ENCODE measurements at places on chromosomes 2 and 18.
A peak's percentile ranks its signal among the peaks of the same experiment; 100 is the strongest.

GRCh38 chr2:3108710-3109702, 268.6 kb downstream of the EIPR1 start:
- DNase-seq = no peak

DNA sequence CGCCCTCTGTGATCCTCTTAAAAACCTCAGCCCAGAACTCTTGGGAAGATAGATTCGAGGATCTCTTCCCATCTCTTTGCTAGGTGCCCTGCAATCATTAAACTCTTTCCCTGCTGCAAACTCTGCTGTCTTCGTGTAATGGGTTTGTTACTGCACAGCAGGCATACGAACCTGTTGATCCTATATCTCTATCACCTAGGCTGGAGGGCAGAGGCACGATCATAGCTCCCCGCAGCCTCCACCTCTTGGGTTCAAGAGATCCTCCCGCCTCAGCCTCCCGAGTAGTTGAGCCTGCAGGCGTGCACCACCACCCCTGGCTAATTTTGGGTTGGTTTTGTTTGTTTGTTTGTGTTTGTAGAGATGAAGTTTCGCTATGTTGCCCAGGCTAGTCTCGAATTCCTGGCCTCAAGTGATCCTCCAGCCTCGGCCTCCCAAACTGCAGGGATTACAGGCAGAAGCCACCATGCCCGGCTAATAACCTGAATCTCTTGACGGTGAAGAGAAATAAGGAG, 493 bp upstream of the BBS5 start:
- no peak for DNase-seq

DNA sequence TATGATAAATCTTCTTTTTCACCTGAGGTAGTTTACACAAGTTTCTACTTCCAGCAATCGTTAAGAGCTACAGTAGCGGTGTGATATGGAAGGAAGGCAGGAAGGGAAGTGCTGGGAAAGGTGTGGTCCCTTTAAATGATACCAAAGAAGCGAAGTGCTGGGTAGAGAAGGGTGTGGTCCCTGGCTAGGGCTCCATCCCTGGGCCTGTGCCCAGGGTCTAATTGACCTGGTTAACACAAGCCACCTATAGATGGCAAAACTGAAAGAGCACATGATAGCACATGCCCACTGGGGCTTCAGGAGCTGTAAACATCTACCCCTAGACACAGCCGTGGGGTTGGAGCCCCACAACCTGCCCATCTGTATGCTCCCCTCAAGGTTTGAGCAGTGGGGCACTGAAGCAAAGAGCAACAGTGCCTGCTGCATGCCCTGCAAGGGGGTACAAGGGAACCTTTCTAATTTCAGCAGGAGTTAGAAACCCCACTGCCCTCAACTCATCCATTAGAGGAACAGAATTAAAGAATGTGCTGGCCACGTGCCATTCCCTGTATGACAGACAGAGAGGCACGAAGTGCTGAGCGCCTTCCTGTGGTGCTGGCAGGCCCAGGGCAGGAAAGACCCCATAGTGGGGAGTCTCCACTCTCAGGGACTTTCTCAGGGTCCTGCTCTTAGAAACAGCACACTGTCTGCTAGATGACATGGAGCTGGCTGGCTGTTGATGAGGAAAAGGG, 153.1 kb upstream of the LMAN1 start:
- no peak for DNase-seq

DNA sequence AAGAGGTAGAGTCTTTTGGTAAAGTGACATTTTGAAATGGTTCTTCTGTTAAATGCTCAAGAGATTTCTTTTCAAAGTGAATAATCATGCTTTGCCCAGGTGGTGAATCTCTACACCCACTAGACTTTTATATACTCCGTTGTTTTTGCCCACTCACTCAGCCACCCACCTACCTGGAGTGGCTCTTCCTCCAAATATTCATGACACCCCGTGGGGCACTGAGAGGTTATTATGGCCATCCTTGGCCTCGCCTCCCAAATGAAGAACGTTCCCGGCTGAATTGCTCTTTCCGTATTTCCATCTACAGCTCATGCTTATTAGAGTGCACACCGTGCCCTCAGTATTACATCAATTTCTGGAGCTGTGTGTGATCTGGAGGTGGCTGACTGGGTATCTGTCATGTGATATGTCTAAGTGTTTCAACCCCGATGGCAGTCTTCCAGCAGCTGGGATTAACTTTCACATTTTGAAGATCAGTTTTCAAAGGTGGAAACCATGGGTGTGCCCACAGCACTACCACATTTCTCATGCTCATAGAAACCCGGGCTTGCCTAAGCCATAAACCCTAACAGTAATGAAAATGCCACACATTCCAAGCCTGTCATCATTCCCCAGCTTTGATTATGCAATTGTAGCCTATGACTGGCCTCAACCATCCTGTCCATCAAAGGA, 406.6 kb upstream of the MMADHC start:
- peak; percentile 6 for DNase-seq

DNA sequence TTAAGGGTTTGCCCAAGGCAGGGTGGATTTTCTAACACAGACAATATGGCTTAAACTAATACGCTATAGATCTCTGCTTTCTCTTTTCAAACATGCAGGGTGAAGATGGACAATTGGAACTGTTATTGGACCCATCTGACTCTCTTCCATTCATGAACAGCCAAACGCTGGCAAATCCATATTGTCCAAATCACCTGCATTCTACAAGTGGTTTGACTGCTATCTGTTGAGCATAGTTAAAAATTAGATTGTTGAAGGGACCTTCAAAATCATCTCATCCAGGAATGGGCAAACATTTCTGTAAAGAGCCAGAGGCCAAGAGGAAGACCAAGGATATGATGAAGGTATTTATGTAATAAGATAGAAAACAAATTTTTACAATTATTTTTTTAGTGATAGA, 65.6 kb downstream of the EPHA4 start:
- DNase-seq = no peak

DNA sequence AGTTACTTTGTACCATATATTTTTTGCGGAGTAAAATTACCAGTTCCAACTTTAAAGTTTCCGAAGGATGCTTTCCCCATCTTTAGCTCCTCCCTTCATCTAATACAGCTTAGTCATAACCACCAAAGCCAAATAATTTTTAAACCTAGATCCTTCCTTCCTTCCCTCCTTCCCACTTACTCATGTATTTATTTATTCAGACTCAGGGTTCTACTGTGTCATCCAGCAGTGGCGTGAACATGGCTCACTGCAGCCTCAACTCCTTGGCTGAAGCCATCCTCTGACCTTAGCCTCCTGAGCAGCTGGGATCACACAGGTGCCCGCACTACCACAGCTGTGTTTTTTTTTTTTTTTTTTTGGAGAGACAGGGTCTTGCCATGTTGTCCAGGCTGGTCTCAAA, 4.4 kb downstream of the LPIN2 start:
- DNase-seq = peak; percentile 39

DNA sequence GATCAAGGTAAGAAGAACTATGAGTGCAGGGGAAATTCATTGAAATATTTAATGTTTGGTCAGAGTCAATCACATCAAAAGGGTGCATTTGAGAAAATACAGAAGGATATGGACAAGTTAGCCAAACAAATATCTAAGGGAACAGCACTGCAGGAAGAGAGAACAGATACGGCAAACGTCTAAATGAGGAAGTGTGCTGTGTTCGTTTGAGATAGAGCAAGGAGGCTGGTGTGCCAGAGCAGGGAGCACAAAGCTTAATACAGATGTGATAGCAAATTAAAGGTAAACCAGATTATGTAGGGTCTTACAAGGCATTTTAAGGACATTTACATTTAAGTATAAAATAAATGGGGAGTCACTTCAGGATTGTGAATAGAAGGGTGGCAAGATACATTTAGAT, 241.3 kb upstream of the ZNF804A start:
- DNase-seq = no peak

DNA sequence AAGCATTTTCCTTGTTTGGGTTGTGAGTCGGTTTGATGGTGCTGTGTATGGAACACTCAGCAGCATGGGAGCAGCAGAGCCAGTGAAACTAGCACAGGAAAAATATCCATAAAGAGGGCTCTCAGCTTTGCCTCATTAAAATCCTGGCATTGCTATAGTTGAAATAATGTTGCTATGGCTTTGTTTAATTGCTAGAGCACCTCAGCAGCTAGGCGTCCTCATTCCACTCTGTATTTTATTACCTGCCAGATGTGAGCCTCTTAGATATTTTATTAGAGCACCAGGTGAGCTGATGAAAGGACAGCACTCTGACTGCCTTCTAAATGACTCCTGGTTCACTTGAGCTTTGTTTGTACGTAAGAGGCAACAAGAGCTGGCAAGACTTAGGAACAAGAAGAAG, 232.4 kb downstream of the MTX2 start:
- DNase-seq = no peak

GRCh38 chr2:88880441-88880953, 189.0 kb downstream of the RPIA start:
- peak; percentile 13 for DNase-seq

DNA sequence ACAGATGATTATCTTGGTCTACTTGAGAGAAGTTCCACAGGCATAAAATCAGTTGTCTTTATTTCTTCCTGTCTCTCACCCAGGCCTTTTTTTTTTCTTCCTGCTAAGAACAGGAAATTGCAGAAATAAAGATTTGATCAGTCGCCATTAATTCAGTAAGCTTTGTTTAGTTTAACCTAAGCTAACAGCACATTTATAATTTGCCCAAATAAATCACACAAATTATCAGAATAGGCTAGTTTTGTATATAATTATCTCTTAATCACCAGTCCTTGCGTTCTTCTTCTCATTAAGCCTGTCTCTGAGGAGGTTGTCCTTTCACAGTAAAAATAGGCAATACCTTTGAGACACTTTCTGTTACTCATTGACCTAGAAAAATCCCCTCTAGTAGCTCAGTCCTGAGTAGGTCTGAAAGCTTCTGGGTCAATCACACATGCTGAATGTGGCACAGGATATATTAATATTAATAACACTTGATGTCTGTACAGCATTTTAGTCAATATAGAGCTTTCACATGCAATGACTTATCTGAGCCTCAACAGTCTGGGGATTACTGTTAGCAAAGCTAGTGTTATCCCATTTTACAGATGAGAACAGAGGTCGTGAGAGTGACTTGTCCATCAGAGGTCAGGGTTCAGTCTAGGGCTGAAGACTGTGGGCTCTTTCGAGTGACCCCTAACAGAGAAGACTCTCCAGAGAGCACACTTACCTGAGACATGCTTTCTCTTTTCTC, 11.2 kb upstream of the STK17B start:
- no peak for DNase-seq

DNA sequence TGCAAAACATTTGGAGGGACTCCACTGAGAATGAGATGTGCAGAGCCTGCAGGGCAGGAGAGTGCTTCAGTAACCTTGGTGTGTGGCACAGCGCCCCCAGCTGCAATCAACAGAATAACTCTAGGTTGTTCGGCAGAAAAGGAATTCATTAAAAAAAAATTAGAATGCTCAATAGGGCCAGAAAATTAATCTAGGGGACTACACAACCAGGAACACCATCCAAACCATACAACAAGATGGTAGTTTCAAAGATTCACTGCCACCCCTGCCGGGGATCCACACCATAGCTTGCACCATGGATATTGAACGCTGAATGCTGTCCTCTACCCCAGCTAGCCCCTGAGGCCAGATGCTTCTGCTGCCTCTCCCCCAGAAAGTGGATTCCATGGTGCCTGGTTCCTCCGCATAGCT, 50.1 kb downstream of the THUMPD2 start:
- DNase-seq = peak; percentile 27

- DNase-seq = no peak
Observed at GRCh38 chr18:57655740-57656139, 34.1 kb upstream of the NARS1 start.

DNA sequence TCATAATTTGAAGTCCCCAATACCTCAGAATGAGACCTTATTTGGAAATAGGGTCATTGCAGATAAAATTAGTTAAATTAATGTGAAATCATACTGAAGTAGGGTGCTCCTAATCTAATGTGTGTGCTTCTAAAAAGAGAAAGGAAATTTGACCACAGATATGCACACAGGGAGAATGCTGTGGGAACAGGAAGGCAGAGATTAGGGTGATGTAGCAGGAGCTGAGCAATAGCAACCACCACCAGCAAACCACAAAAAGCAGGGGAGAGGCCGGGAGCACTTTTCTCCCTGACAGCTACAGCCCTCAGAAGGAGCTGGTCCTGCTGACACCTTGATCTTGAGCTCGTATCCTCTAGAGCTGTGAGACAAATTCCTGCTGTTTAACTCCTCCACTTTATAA, 24.6 kb upstream of the SCG2 start:
- peak; percentile 37 for DNase-seq

DNA sequence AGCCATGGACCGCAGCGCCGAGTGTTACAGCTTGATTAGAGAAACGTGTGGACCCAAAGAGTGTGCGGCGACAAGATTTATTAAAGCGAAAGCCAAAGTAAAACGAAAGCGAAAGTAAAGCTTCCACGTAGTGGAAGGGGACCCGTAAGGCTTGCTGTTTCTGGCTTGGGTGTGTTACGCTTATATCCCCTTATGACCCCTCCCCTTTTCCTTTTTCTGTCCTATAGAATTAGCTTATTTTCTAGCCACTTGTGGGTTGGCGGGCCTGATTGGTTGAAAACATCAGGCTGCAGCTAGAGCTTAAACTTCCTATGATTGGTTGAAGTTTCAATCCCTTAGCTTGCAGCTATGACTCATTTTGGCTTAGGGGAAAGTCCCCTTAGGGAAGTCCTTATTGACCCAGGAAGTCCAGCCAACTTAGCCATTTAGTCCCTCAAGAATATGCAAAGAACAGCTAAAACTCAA, 969.7 kb downstream of the DCDC2C start:
- peak; percentile 20 for DNase-seq

- no peak for DNase-seq
Observed at GRCh38 chr18:51833850-51834249, 506.1 kb upstream of the DCC start.

DNA sequence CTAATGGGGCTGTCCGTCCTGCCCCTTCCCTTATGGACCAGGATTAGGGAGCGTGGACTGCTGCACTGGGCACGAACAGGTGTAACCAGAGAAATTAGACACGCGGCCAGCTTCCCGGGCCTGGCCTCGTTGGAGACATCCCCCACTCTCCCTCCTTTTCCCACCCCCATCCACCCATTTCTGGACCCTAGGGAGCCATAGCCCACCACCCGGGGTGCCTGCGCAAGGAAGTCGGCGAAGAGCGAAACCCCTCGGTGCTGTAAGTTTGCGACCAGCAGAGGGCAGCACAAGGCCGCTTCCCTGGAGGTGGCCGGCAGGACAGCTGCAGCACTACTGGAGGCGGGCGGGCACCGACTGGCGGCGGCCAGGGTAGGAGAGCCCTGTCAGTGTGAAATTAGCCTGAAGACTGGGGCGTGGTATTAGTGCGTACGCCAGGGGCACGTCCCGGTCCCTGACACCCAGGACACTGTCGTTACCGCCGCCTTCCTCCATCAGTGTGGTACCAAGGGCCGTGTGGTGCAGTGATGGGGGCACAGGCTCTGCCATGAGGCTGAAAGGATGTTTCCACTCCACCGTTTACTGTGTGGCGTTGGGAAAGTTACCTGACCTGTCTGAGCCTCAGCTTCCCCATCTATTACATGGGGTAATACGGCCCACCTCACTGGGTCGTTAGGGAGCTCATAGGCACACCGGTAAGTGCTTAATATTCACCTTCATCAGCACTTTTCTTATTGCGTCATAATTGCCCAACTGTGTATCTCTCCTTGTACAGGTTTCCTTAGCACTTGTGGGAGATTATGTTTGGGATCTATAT, 36.0 kb upstream of the CD207 start:
- DNase-seq = peak; percentile 84

GRCh38 chr2:170354855-170355780, 177.2 kb downstream of the MYO3B start:
- no peak for DNase-seq
